Astrocyte of the spinal cord (primary cell): ENCODE measurements at places on chromosomes 3 and 15.

GRCh38 chr3:152559246-152559645 is 275.7 kb upstream of the P2RY1 start:
- DNase-seq: no peak

- no peak for DNase-seq
Measured at GRCh38 chr15:58582160-58582559, 150.4 kb downstream of the LIPC start.

- DNase-seq: no peak
Measured at GRCh38 chr15:67051088-67052045, 14.0 kb upstream of the SMAD3 start.

DNA sequence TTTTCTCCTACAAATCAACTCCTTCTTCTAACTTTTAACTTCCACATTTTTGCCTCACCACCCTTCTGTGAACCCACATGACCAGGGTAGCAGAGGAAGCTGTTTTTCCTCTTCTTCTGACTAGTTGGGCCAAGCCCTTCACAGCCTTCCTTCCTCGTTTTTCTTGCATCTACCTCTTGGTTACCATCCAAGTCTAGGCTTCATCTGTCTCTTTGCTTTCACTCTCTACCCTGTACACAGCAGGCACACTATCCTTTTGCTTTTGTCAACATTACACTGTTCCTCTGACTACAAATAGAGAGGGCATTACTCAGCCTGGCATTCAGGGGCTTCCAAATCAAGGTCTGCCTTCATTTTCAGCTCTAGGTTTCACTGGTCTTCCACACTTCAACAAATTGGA is 22.0 kb downstream of the SLC9A9 start:
- DNase-seq: peak; percentile 35
